ENCODE measurements at places on chromosomes 12 and 14. TPM values are rescaled to one million over a fixed set of nuclear protein-coding genes. Genes with fewer than 3 reads are reported as not detected.

DNA sequence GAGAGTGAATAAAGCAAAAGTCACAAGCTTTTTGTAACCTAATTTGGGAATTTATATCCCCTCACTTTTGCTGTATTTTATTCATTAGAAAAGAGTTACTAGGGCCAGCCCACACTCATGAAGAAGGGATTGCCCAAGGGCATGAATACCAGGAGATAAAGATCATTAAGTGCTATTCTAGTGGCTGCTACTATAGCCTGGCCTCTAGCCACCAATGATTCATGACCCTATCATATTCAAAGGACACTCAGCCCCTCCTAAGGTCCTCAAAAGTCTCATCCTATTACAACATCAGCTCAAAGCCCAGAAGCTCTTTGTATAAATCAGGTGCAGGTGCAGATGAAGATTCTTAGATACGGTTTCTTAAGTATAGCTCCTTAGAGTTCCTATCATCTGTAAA lies 518.1 kb downstream of the TRHDE start:
- DNase-seq, result no peak

GRCh38 chr12:96197503-96198272 lies 3.5 kb downstream of the ELK3 start:
- no peak for DNase-seq

DNA sequence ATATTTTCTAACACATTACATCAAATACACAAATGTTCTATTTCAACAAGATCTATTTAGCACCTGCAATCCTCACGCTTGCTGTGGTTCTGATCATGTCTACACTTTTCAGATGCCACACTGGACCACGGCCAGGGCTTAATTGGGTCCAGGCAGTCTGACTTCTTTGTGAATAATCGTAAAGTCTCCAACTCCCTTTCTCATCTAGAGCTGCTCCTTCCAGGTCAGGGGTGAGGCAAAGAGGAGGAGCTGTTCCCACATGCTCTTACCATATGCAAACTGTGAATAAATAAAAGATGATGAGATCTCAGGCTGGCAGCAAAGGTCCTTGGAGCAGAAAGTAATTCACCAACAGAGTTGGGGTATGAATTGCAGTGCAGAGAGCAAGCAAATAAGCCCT lies 316.6 kb downstream of the GLT1D1 start:
- no peak for DNase-seq

DNA sequence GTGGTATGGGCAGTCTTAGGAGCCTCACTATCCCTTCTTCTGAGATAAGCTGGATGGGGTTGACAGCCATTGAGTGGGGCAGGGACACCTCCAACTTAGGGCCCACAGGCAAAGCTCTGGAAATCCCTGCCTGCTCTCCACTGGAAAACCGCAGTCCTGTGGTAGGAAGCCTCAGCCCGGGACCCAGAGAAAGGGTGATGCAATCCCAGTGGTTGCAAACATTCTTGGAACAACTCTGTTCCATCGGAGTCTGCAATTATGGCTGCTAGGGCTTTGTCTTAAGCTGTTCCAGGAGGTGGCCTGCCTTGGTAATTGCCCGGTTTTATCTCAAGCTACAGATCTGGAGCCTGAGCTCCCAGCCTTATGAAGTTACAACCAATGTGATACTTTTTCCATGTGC lies 133.4 kb downstream of the DICER1 start:
- DNase-seq, result no peak

- DNase-seq, result no peak
Observed at GRCh38 chr12:68479896-68480291, 130.8 kb upstream of the RAP1B start.

DNA sequence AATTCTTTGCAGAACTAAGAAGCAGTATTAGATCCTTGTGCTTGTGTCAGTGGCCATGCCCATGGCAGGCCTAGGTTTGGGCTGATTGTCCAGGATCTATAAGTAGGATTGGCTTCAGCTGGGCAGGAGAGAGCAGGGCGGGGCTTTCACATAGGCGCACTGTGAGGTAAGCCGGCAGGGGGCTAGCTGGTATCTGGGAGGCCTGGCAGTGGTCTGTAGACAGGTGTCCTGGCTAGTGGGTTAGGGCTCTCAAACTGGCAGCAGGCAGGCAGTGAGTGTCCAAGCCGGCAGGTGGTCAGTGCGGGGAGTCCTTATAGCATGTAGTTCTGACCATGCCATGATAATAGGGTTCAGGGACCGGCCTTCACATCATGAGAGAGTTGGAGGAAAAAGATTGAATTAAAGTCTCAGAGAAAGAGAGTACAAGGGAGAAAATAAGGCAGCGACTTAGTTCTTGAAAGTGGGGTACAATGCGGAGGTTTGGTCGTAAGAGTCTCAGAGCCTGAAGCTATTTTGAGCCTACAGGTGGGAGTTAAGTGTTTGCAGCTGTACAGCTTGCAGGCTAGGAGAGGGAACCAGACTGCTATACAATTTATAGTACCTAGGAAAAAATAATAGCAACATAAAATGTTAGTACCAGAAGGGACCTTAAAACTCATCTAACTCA lies 137.4 kb downstream of the TPH2 start:
- no peak for DNase-seq

DNA sequence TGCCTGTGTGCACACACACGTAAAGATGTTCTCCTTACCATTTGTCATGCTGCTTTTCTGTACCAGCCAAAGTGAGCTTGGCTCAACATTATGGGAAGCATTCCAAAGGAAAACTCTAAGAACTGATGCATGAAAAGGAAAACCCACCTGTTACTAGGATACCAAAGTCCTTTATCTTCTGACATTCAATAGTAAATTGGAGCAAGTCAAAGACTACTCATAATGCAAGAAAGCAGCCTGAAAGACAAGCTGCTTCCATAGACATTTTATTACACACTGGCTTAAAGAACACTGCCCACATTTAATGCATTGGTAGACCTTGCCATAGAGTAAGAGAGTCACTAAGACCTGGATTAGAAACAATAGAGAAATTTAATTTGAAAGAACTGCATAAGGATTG lies 159.0 kb downstream of the LRIG3 start:
- no peak for DNase-seq

GRCh38 chr14:69358233-69358963 lies 39.7 kb downstream of the ERH start:
- DNase-seq, result no peak

- no peak for DNase-seq
Observed at GRCh38 chr12:93373961-93374656, 3.6 kb upstream of the NUDT4 start.

Gene TUBA1B
- total RNA-seq, result 485 TPM

Gene ZDHHC22
- not detected for total RNA-seq

Gene LRP6
- 23.9 TPM for total RNA-seq

Gene HOXC4
- total RNA-seq, result not detected

Gene CLEC7A
- total RNA-seq, result 14.9 TPM

Gene ALDH1L2
- total RNA-seq, result 5.6 TPM

Gene ADGRD1
- total RNA-seq, result 234 TPM

All from right cardiac atrium (tissue), 5 donors.